ENCODE measurements at places on chromosomes 2 and 18. TPM values are rescaled to one million over a fixed set of nuclear protein-coding genes. Genes with fewer than 3 reads are reported as not detected.

The RFX8 gene
- total RNA-seq = not detected

The HNRNPA3 gene
- total RNA-seq = 70.4 TPM

The SH2D6 gene
- not detected for total RNA-seq

The IL1R1 gene
- 20.9 TPM for total RNA-seq

The GALNT13 gene
- total RNA-seq = 0.15 TPM

The CRYBA2 gene
- total RNA-seq = not detected

The ABCG5 gene
- not detected for total RNA-seq

The VWC2L gene
- total RNA-seq = not detected

The FNDC4 gene
- 1.8 TPM for total RNA-seq

The CDH19 gene
- total RNA-seq = 12.1 TPM

The SALL3 gene
- total RNA-seq = not detected

The GKN2 gene
- not detected for total RNA-seq

The ELOA2 gene
- total RNA-seq = not detected

The PDE1A gene
- 16.9 TPM for total RNA-seq

The ERBB4 gene
- 17.9 TPM for total RNA-seq

The MAP2 gene
- 3.4 TPM for total RNA-seq

The COL3A1 gene
- total RNA-seq = 51.8 TPM

The VWA3B gene
- total RNA-seq = not detected

The FIGN gene
- total RNA-seq = 16.6 TPM

The CTNNA2 gene
- not detected for total RNA-seq

The PLEK gene
- 4.1 TPM for total RNA-seq

The B4GALT6 gene
- 11.9 TPM for total RNA-seq

The ANKRD30B gene
- total RNA-seq = not detected

The TXNDC2 gene
- not detected for total RNA-seq

The CHST10 gene
- total RNA-seq = 10.7 TPM

The NDUFV2 gene
- total RNA-seq = 496 TPM

The COBLL1 gene
- 17.0 TPM for total RNA-seq

The ASPRV1 gene
- 0.84 TPM for total RNA-seq
